MM.1S (cell line): ENCODE measurements at places on chromosomes 7 and 10.

DNA sequence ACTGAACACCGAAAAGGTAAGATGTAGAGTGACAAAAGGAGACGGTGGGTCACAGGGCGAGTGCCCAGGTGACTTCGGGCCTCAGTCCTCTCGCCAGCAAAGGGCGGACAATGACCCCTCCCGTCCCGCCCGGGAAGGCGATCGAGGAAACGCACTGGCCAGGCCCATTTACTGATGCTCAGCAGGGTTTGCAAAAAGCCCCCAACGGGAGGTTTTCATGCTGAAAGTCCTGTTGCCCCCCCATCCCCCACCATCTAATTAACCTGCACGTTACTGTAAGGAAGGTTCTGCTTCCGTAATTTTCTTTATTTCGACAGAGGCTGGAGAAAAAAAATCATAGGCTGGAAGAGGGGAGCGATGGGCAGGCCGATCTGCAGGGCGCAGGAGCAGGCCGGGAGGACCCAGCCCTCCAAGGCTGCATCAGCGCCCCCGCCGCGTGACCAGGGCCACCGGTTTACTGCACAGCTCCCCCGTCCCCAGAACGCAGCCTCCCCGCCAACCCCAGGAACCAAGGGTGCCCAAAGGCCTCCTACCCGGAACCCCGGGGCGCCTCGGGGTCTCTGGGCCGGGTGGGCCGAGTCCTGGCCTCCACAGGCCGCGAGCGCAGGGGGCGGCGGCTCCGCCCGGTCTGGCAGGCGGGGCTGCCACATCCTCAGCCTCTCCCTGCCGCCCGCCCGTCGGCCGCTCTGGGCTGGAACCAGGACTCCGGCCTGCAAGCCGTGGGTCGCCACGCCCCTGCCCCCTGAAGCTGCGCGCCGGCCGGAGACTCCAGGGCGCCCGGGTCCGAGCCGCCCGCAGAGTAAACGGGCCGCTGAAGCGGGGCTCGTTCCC lies 613 bp downstream of the OAT start:
- DNase-seq, result peak; percentile 44

- DNase-seq, result no peak
These were observed 19.2 kb downstream of the RBM17 start for GRCh38 chr10:6108072-6108471.

- DNase-seq, result no peak
These were observed 156.8 kb upstream of the PHYHIPL start for GRCh38 chr10:59019603-59020002.

DNA sequence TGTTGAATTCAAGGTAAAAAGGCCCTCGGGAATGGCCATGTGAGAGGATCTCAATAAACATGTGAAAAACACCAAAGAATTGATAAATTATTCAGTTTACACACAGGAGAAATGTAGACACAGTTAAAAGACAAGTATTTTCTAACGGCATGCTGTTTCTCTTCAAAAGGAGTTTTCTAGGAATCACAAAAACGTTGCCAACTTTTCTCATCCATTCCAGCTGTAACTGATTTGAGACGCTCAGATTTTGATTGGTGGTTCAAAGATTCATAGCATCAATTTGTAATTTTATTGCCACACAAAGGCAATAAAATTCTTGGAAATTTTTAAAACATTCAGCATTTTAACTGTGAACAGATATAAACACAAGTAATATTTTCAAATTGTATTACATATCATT lies 384.9 kb upstream of the PFKP start:
- no peak for DNase-seq

- peak; percentile 24 for DNase-seq
These were observed 1.2 kb downstream of the TPK1 start for GRCh38 chr7:144834641-144835144.

DNA sequence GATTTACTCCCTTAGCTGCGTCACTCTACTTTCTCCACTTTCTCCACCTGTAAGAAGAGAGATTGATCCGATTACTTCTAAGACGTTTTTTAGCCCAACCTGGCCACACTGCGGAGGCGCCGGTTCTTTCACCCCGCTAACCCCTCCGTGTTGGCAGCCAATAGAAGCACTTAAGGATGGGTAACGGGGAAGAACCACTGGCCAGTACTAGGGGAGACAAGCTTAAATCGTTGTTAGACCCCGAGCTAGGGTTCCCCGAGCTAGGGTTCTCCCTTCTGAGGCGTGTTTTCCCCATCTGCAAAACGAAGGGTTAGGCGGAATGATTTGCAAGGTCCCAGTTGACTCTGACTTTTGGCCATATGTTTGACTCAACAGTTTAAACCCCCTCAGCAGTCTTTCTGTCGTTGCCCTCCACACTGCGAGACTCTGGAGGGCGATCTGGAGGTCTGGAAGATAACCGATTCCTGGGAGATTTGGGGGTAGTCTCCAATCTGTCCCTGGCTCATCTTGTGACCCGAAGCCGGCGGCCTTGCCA lies 644 bp downstream of the UMAD1 start:
- no peak for DNase-seq

DNA sequence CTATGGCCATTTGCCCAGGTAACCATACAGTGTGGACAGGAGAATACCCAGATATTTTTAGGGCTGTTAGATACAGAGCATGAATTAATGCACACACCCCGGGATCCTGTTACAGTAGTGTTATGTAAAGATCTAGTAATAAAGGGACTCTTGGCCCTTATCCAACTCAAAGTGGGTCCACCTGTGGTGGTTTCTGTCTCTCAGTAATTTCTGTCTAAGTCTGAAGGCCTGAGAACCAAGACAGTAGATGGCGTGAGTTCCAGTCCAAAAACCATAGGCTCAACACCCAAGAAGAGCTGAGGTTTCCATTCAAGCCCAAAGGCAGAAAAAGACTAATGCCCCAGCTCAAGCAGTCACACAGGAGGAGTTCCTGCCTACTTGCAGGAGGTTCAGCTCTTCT lies 277.7 kb downstream of the ZEB1 start:
- no peak for DNase-seq
